CD4-positive, alpha-beta T cell treated with Interleukin-15 for 1 hour (primary cell): ENCODE measurements at places on chromosomes 6 and 20.

GRCh38 chr6:161268531-161269210 lies 5.2 kb downstream of the AGPAT4 start:
- no peak for DNase-seq

DNA sequence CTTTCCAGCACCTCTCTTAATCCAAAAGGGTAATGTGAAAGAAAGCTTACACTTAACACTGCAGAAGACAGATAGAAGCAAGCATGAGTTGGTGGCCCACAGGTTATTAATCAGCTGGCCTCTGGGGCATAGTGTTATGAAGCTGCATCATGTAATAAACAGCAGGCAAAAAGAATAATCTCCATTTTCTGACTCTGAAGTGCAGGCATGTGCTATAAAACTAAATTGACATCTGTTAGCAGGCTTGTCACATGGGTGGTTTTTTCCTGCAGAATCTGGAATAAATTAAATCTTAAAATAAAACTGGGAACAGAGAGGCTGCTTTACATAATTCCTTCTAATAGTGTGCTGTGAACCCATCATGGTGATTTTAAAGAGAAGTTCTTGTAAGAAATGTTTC lies 73.3 kb downstream of the METTL24 start:
- no peak for DNase-seq

GRCh38 chr6:133432021-133432989 lies 191.1 kb downstream of the EYA4 start:
- no peak for DNase-seq

GRCh38 chr6:152049502-152049901 lies 242.0 kb downstream of the ESR1 start:
- DNase-seq, result no peak

- no peak for DNase-seq
Observed at GRCh38 chr6:146388736-146389364, 154.8 kb upstream of the RAB32 start.

- no peak for DNase-seq
Observed at GRCh38 chr6:71453371-71453706, 164.7 kb downstream of the OGFRL1 start.

- no peak for DNase-seq
Observed at GRCh38 chr6:105921781-105922180, 164.4 kb upstream of the PRDM1 start.

DNA sequence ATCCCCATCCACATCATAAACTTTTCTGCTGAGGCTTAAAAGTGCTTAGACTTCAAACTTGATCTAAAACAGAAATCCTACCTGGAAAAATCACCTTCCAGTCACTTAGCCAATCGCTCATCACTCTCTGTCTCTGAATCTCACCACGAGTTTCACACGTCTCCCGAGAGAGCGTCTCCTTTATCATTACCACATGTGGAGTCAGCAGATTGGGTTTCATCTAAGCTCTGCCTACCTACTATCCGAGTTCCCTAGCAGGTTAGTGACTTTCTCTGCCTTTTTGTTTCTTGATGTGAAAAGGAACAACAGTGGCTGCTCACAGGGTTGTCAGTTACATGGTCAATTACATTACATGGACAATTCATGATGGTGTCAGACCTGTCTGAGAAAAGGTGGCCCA lies 286.2 kb downstream of the ESR1 start:
- no peak for DNase-seq

GRCh38 chr20:58267389-58268215 lies 39.1 kb upstream of the ANKRD60 start:
- DNase-seq, result no peak

GRCh38 chr6:34131326-34132290 lies 14.3 kb downstream of the GRM4 start:
- no peak for DNase-seq
